ENCODE measurements at places on chromosomes 6 and 20.

GRCh38 chr6:158754738-158755137 is 64.4 kb downstream of the EZR start:
- H3K4me3 ChIP-seq, result no peak overlapping the region
- H3K36me3 ChIP-seq, result peaks cover 13% of the 10 kb centered on the region
- ATAC-seq, result no peak
- peak overlapping the region; percentile 37 for H3K27ac ChIP-seq
- H3K4me1 ChIP-seq, result peaks cover 8% of the 10 kb centered on the region

DNA sequence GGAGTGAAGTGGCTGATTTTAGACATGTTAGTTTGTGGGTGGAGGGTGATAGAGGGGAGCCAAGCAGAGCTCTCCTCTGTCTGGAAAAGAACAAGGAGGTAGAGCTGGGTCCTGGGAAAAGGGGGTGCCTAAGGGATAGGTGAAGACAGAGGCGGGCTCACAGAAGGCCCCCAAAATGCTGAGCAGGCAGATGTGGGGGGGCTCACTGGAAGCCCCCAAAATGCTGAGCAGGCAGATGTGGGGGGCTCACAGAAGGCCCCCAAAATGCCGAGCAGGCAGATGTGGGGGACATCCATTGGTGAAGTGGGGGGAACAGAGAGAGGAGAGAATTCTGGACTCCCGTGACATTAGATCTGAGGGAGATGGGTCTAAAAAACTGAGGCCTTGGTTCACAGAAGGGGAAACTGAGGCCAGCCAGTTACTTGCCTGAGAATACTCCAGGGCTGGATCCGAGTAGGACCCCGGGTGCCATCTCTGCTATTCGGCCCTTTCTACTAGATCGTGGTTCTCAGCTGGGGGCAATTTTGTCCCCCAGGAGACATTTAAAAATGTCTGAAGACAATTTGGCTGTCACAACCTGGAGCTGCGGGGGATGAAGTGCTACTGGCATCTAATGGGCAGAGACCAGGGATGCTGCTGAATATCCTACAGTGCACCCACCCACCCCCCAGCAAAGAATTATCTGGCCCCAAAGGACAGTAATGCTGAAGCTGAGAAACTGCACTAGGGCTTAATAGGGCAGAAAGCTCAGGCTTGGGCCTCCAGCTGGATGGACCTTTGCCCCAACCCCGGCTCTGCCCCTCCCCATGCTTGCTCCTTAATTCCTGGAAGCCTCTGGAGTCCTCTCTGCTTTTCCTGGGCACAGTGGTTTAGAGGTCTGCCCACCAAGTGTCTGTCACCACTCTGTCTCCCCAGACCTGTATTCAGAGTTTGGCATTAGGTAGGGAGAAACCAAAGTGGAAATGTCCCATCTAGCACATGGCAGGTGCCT is 2.1 kb downstream of the LPIN3 start:
- H3K27ac ChIP-seq, result no peak overlapping the region
- ATAC-seq, result no peak
- no peaks in the 10 kb centered on the region for H3K36me3 ChIP-seq
- H3K4me1 ChIP-seq, result peaks cover 11% of the 10 kb centered on the region
- no peak overlapping the region for H3K4me3 ChIP-seq
- peaks cover 13% of the 10 kb centered on the region for H3K27me3 ChIP-seq

DNA sequence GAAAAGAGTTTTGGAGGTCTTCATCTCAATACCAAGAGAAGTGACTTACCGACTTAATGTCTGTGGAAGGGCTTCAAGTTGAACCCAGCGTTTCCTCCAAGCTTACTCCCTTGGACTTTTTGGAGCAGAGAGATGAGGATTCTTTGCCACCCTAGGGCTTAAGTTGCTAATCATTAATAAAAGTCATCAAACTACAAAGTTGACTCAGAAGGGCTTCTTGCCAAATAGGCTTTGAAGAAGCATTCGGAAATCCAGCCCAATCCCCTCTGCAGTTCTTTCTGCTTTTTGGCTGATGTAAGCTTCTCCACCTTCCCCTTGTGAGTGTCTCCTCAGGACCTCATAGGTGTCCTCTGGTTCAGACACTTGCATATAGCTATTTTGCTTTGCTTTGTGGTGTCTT is at the start of gene SLC17A3:
SLC17A3 (minus strand) TSS at position 126 of the 400 bp plus-strand sequence. CDS start 5,856 bp downstream, outside the sequence.
- no peak within 1 kb of the TSS for H3K4me3 ChIP-seq
- no peak within 1 kb of the TSS for H3K27ac ChIP-seq
- peaks cover 7% of the 10 kb centered on the region for H3K4me1 ChIP-seq
- peaks cover 17% of the 10 kb centered on the region for H3K27me3 ChIP-seq

DNA sequence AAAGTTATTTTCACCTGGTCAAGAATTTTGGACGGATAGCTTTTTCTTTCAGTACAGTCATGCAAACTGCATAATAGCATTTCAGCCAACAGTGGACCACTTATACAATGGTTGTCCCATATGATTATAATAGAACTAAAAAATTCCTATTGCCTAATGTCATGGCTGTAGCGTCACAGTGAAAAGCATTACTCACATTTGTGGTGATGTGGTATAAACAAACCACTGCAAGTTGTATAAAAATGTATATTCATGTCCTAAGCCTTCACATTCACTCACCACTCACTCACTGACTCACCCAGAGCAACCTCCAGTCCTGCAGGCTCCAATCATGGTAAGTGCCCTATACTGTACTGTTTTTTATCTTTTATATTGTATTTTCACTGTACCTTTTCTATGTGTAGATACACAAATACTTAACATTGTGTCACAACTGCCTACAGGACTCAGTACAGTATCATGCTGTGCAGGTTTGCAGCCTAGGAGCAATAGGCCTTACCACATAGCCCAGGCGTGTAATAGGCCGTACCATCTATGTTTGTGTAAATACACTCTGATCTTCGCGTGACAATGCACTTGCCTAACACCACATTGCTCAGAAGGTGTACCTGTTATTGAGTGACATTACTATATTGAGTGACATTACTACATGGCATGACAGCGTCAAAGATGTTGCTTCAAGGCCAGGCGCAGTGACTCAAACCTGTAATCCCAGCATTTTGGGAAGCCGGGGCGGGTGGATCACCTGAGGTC is 17.9 kb downstream of the ABHD12 start:
- peaks cover 36% of the 10 kb centered on the region for H3K4me1 ChIP-seq
- H3K4me3 ChIP-seq, result no peak overlapping the region
- peaks cover 21% of the 10 kb centered on the region for H3K36me3 ChIP-seq
- H3K27ac ChIP-seq, result no peak overlapping the region
- no peaks in the 10 kb centered on the region for H3K27me3 ChIP-seq
- ATAC-seq, result no peak

DNA sequence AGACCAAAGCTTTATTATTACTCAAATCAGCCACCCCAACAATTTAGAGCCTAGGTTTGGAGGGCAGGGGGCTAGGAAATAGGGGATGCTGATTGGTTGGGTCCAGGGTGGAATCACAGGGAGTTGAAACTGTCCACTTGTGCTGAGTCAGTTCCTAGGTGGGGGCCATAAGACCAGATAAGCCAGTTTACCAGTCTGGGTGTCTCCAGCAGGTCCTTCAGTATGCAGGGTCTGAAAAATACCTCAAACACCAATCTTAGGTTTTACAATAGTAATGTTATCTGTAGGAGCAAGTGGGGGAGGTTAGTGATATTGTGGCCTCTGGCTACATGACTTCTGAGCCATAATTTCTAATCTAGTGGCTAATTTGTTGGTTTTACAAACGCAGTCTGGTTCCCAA is 63.2 kb downstream of the UBR2 start:
- no peak for ATAC-seq
- no peaks in the 10 kb centered on the region for H3K27me3 ChIP-seq
- no peaks in the 10 kb centered on the region for H3K4me1 ChIP-seq
- H3K27ac ChIP-seq, result no peak overlapping the region
- peaks cover 33% of the 10 kb centered on the region for H3K36me3 ChIP-seq
- H3K4me3 ChIP-seq, result no peak overlapping the region

GRCh38 chr6:2658788-2659187 is 91.9 kb downstream of the MYLK4 start:
- H3K36me3 ChIP-seq, result peaks cover 5% of the 10 kb centered on the region
- H3K4me3 ChIP-seq, result peak overlapping the region; percentile 16
- H3K27ac ChIP-seq, result peak overlapping the region; percentile 75
- peak; percentile 96 for ATAC-seq

GRCh38 chr20:61449057-61449609 is 197.1 kb downstream of the CDH4 start:
- H3K4me1 ChIP-seq, result no peaks in the 10 kb centered on the region
- no peaks in the 10 kb centered on the region for H3K36me3 ChIP-seq
- no peak overlapping the region for H3K27ac ChIP-seq
- no peak for ATAC-seq
- no peaks in the 10 kb centered on the region for H3K27me3 ChIP-seq

DNA sequence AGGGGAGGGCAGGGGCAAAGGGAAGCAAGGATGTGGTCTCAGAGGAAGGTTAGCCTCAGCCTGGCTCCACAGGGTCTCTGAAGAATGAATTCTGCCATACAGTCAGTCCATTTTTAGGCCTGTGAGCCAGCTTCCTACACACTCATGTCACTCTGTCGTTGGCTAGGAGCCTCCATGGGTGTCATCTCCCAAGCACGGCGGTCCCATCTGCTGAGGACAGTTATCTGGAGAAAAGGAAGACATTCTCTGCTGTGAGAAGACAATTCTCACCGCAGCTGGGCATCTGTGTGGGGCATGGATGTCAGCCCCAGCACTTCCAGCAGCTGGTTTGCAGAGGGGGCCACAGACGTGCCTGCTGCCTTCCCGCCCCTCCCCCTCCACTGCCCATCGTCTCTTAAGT is 167.6 kb downstream of the LINC00237 start:
- no peak overlapping the region for H3K27ac ChIP-seq
- ATAC-seq, result no peak
- no peaks in the 10 kb centered on the region for H3K36me3 ChIP-seq
- H3K4me1 ChIP-seq, result no peaks in the 10 kb centered on the region
- H3K4me3 ChIP-seq, result no peak overlapping the region

DNA sequence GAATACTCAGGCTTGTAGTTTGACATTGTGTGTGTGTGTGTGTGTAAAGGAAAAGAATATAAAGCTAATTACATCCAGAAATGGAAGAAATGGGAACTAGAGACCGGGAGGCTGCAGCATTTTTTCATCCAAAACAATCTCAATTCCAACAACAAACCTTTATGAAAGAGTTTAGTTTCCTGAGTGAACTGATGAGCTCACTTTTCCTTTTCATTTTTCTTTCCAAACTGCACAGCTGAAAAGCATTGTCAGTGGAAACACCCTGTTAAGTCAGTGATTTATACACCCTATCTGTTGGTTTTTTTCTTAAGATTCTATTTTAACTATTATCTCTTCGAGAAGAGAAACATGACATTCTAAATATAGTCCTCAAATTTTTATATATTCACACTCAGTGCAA is 130.9 kb downstream of the RFPL4B start:
- no peaks in the 10 kb centered on the region for H3K36me3 ChIP-seq
- H3K4me1 ChIP-seq, result peaks cover 10% of the 10 kb centered on the region
- H3K4me3 ChIP-seq, result no peak overlapping the region
- H3K27ac ChIP-seq, result no peak overlapping the region
- peaks cover 9% of the 10 kb centered on the region for H3K27me3 ChIP-seq
- no peak for ATAC-seq

DNA sequence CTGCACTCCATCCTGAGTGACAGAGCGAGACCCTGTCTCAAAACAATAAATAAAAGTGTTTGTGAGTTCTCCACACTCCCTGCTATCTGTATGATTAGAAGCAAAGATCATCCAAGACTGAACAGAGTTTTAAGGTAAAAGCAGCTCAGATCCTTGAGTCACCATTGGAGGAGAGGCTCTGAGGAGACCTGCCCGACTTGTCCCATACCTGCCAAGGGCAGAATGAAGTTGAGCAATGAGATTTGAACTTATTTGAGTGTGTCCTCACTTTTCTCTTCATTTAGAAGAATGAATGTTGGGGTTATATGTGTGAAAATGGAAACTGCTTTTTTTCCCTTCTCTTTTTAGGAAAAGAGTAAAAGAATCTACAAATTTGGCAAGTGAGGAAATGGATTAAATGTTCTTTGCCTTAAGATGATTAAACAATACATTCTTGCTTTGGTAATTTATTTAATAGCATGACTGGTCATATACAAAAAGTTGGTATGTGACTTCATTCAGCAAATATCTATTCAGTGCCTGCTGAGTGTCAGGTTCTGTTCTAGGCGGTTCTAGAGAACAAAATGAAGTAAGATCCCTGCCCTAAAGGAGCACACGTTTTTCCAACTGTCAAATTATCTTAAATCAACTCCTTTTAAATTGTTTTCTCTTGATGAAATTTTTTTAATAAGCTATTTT is 195.7 kb downstream of the ALDH8A1 start:
- no peak for ATAC-seq
- H3K4me1 ChIP-seq, result no peaks in the 10 kb centered on the region
- H3K27me3 ChIP-seq, result no peaks in the 10 kb centered on the region
- no peak overlapping the region for H3K4me3 ChIP-seq

DNA sequence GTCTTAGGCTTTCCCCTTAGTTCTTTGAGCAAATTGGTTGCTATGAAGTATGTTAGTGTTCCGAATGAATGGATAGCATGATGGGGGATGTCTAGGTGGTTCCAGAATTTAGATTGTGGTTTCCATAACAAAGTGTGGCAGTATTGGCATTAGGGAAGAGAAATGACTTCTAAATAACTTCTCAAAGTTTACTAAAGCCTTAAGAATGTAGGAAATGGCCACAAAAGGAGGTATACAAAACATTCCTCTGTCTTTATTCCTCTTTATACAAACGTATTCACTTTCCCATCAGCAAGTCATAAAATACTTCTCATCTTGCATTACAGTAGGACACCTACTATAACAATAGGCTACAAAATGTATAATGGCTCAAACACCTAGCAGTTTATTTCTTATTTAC is 279.6 kb downstream of the ESR1 start:
- ATAC-seq, result no peak
- H3K27me3 ChIP-seq, result no peaks in the 10 kb centered on the region
- no peaks in the 10 kb centered on the region for H3K4me1 ChIP-seq
- H3K36me3 ChIP-seq, result no peaks in the 10 kb centered on the region
- no peak overlapping the region for H3K27ac ChIP-seq

GRCh38 chr20:63884506-63885263 is 10.2 kb upstream of the DNAJC5 start:
- peak; percentile 31 for ATAC-seq
- H3K36me3 ChIP-seq, result peaks cover 60% of the 10 kb centered on the region
- H3K27me3 ChIP-seq, result no peaks in the 10 kb centered on the region
- peaks cover 18% of the 10 kb centered on the region for H3K4me1 ChIP-seq

- H3K27me3 ChIP-seq, result no peaks in the 10 kb centered on the region
- H3K4me1 ChIP-seq, result peaks cover 9% of the 10 kb centered on the region
- ATAC-seq, result no peak
- H3K36me3 ChIP-seq, result peaks cover 56% of the 10 kb centered on the region
- no peak overlapping the region for H3K4me3 ChIP-seq
- H3K27ac ChIP-seq, result no peak overlapping the region
Measured at GRCh38 chr6:79048611-79049010, 29.4 kb downstream of the PHIP start.

GRCh38 chr6:18392346-18392877 is 5.3 kb downstream of the RNF144B start:
- H3K4me1 ChIP-seq, result peaks cover 44% of the 10 kb centered on the region
- no peak overlapping the region for H3K27ac ChIP-seq

GRCh38 chr6:72856801-72857200 is 234.9 kb downstream of the KCNQ5 start:
- H3K4me3 ChIP-seq, result no peak overlapping the region
- no peak overlapping the region for H3K27ac ChIP-seq
- peaks cover 3% of the 10 kb centered on the region for H3K4me1 ChIP-seq
- no peak for ATAC-seq

Data from stimulated activated memory B cell treated with anti-CD40 and anti-IgM and Interleukin-4, amounts not matched to agents 10 μg/mL and 1 μg/mL and 100 μg/mL, for 72 hours (primary cell).